NCI-H1694 treated with DMSO at 0.1 percent for 48 hours (cell line): ENCODE measurements at places on chromosomes 7 and 10.

DNA sequence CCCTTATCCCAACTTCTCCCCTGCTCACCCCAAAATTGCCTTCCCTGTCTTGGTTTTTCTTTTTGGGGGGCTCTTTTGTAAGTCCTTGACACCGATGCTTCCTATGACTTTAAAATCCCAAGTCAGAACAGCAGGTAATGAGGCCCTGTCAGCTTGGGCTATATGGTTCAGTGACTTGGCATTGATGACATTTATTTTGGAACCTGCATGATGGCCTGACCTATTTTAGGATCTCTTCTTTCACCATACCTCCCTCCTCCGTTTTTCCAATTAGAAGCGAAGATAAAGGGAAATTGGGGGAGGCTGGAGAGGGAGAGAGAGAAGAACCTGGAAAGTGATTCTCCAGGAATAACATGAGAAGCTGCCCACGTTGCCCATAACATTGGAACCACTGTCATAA, 424.9 kb upstream of the AUTS2 start:
- DNase-seq, result peak; percentile 15

DNA sequence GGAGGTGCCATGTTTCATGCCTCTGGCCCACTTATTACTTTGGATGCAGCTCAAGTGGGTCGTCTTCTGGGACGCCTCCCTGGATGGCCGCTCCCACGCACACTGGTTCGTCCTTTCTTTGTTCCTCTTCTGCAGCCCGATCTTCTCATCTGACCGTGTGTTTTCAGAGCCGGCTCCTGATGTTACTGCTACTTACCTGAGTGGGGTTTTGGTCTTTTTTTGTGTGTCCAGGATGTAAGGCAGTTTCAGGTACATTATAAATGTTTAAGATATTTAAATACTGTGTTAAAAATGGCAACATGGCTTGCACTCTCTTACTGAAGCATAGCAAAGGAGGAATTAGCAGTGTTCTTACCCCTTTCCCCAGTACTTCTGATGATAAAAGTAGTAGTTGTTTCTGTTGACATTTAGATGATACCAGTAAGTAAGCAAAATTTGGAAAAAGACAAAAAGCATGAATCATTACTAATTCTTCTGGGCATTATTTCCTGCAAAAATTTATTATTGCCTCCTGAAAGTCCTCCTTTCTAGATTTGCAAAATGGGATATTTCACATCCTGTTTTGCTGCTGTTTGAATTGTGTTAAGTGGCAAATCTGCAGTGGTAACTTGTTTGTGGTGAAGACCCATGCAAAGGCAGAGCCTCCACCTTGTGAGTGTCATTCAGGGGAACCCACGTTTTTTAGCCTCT, 59.4 kb downstream of the SHH start:
- DNase-seq, result no peak

DNA sequence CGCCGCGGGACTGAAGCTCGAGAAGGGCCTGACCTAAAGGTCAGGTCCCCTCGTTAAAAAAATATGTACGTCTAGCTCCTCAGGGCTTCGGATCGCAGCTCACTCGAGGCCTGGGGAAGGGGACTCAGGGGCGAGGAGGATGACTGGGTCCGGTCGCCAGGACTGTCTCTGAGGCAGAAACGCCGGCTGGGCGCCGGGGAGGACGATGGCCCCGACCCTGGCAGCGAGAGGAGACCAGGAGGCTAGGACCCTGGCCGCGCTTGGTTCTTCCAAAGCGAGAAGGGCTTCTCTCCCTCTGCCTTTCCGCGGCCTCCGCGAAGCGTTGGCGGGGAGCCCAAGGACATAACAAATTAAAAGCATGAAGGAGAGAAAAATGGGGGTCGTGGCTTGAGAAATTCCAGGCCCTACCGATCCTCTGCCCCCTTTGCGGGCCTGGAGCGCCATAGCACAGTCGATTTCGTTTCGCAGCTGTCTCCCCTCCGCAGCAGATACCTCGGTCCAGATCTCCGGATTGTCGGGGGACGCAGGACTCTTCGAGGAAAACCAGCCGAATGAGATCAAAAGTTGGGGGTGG, 3.1 kb downstream of the NKX2-3 start:
- no peak for DNase-seq

- no peak for DNase-seq
Measured at GRCh38 chr7:29375641-29376562, 181.3 kb downstream of the CHN2 start.

GRCh38 chr10:122140941-122141623, 130.0 kb upstream of the BTBD16 start:
- DNase-seq, result no peak

- DNase-seq, result no peak
Measured at GRCh38 chr7:32200646-32201045, 130.4 kb upstream of the PDE1C start.

DNA sequence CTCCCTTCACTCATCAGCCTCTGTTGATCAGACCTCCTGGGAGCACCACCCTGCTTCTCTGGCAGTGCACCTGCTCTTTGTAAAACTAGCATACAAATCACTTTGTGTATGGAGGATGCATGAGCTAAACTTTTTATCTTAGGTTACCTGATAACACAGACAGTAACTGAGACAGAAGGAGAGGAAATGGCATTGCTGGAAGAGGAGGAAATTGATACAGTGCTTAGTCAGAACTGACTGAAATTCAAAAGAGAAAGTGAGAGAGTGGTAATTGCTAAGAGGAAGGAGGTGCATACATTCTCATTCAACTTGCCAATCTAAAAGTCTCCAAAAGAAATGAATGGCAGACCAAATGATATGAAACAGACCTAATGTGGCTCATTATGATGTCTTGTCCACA, 1120.7 kb downstream of the GATA3 start:
- no peak for DNase-seq

- no peak for DNase-seq
Measured at GRCh38 chr7:156475666-156476065, 164.9 kb upstream of the RNF32 start.

DNA sequence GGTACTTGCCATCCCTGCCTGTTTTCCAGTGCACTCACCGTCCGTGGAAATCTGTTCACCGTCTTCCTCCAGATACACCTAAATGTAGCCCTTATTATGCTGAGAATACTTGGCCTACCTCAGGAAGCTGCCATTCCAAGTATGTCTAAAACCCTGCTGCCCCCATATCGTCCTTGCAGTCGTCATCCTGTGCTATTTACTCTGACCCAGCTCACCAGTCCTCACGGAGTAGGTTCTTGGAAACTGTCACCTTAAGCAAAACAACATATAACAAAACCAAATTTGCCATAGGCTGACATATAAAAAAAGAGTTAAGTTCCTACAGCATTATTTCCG, 880 bp upstream of the PIP4K2A start:
- DNase-seq, result no peak

DNA sequence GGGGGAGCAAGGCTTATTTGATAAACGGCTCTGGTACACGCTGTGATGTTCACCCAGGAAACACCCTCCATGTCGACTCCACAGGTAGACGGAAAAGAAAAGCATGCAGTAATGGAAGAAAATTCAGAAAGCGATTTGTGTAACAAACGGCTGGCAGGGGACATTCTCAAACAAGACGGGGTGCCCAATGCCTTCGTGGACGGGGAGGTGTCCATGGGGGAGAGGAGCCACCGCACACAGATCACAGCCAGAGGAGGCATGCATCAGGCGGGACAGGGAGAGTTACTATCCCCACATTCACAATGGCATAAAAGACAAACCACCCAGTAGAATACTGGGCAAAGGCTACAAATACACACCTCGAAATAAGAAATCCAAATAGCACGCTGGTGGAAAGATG, 20.1 kb downstream of the CNPY1 start:
- no peak for DNase-seq

DNA sequence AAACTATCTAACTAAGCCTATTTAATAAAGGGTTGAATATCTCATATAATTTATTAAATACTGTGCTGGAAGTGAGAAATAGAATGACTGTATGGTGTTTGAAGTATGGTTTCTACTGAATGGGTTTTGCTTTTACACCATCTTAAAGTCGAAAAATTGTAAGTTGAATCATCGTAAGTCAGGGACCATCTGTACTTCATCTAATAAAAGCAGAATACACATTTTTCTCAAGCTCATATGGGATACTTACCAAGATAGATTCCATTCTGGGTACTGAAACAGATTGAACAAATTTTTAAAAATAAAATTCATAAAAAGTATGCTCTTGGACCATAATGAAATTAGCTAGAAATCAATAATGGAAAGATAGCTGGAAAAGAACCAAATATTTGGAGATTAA, 285.4 kb downstream of the CXCL12 start:
- DNase-seq, result no peak

DNA sequence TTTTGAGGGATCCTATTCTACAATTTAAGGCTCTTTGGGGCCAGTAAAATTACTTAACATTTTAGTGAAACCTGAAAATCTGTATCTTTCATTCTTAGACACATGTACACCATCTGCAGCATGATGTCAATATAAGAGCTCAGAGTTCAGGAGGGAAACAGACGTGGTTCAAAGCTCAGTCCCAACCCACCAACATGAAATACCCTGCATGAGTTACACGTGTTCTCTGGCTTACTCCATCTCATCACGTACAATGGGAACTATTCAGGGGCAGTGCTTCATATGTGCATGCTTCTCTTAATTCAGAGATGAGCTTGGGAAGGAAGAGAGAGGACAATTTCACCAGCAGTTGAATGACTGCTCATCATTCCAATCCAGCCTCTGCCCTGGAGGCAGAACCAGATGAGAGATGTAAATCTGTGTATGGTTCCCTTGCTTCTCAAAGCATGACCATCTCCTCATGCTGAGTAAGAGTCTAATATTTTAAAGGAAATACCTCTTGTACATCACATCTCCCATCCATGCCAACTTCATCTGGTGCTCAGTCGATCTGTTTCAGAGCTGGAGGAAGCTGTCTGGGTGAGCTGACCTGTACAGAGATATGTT, 29.0 kb upstream of the ADAM12 start:
- no peak for DNase-seq

DNA sequence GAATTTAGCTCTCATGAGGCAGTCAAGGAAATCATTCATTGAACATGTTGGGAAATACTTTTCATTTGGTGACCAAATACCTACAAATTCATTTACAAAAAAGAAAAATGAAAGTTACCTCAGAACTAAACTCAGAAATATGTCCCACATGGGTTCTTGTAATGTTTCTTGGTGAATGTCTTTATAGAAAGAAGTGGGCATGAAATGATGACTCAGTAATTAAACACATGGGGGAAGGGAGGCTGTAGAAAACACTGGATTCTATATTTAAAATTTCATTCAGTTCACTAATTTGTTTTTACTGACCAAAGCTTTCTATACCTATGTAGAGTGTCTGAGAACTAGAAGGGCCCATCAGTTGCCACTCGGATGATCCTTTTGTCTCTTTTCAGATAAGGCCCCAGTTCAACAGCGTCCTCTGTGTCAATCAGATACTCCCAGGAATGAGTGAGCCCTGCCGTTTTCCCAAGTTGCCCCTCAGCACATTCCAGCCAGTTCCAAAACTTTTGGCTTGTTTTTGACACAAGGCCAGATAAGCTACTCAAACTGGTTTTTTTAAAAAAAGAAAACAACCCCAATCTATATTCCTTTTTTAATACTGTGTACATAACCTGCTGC, 49.3 kb upstream of the AGBL3 start:
- DNase-seq, result no peak

DNA sequence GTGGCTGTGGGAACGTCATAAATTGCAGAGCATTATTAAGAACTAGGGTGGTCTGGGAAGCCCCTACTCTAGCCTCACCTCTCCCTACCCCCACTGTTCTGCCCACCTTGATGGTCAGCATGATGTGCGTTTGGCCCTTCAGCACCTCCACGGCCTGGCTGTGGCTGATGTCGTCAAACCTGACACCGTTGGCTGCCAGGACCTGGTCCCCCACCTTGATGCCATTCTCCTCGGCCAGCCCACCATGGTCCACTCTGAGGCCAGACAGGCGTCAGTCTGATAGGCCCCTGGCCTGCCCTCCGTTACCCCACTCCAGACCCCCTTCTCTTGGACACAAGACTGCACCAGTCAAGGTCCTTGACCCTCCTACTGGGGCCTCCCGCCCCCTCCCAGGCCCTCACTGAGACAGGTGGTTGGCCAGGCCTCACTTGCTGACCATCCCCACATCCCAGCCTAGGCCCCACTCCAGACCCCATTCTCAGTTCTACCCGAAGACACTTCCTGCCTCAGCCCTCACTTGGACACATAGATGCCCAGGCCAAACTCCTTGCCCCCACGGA, 9.2 kb downstream of the PDZD7 start:
- DNase-seq, result no peak

DNA sequence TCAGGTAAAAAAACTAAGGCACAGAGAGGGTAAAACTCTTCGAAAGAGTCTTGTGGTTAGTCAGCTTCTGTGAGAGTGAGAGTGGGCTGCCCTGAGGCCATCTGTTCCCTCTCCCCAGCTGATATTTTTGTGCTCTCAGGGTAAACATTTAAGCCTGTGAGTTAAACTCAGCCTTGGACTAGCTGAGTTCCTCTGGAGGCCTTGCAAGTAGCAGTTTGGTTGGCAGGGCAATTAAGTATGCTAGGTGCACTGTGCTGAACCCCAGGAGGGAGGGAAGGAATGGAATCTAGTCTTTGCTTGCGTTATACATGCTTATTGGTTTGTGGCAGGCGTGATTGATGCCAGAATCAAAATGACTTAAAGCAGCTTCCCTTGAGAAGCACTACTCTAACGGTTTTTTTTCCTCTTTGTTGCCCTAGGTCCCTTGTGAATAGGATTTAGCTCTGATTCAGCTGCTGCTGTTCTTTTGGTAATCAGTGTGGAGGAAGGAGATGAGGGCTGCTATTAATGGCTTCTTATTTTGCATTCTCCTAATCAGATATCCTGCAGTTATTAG, 140.2 kb downstream of the AUTS2 start:
- DNase-seq, result peak; percentile 48

GRCh38 chr10:60073781-60074656, 167.7 kb upstream of the CCDC6 start:
- no peak for DNase-seq
